ENCODE measurements at places on chromosomes 12 and 14. TPM values are rescaled to one million over a fixed set of nuclear protein-coding genes. Genes with fewer than 3 reads are reported as not detected.

KERA gene
- polyA plus RNA-seq = not detected

DNA sequence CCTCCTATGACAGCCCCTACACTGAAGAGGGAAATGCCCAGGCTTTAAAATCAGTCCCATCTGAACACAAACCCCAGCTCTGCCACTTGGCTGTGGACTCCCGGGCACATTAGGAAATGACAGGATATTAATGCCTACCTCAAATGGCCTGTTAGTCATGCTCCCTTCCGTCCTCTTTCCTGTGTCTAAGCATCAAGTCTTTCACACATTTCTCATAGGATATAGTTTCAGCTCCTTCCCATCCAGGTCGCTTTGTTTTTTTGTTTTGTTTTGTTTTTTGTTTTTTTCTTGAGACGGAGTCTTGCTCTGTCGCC, 16.1 kb downstream of the PLEK2 start:
- DNase-seq = no peak

- no peak for DNase-seq
Observed at GRCh38 chr14:103501921-103502669, 20.5 kb downstream of the CKB start.

GRCh38 chr12:124379938-124380754, 85.3 kb downstream of the RFLNA start:
- DNase-seq = no peak

EML5 gene
- 2.0 TPM for polyA plus RNA-seq

DNA sequence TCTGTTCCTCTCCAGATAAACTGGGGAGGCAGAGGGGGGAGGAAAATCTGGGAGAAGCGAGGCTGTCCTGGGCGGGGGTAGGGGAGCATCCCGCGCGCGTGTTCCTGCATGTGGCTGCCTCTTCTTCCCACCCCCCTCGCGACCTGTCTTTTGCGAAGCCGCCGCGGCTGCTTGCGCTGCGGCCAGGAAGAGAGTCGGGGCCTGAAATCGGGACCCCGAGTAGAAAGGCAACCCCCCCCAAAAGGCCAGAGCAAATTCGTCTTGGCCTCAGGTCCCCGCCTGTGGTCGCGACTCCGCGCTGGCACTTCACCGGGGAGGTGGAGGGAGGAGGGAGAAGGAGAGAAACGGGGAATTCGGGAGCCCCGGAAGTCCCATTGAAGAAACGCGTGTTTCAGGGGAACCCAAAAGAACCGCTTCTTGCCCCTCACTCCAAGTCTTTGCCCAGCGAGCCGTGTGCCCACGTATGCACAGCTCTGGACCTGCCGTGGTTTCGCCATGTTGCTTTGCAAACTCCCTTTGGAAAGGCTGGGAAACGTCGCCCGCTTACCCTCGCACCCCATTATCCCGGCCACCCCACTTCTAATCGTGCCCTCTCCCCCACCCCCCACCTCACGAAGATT, 944 bp downstream of the CCND2 start:
- no peak for DNase-seq

GRCh38 chr12:46396826-46397225, 24.3 kb upstream of the SLC38A2 start:
- DNase-seq = no peak

DNA sequence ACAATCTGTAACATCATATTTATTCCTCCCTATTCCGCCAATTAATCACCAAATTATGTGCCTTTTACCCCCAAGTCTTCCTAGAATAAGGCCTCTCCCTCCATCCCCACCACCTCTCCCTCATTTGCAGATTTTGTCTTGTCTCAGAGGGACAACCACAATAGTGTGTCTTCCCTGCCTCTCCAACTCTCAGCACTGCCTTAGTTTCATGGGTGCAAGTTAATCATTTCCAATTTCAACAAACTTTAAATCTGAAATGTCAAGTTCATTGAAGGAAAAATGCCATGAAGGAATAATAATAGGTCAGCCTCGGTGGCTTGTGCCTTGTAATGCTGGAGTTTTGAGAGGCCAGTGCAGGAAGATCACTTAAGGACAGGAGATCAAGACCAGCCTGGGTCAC, 31.6 kb downstream of the RXYLT1 start:
- no peak for DNase-seq

DNA sequence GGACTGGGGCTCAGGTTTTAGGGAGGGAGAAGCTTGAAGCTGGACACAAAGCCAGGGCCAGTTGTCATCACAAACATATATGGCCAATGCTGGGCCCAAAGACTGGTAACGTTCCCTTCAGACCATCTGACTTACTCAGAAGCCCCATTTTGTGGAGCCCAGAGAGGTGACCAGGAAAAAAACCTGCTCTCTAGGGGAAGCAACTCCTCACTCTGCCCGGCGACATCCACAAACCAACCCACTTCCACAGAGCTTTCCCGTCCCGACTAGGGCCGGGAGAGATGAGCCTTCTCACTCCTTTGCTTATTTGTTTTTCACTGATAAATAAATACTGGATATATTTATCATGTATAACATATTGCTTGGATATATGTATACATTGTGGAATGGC, 180.9 kb upstream of the RTL1 start:
- DNase-seq = no peak

AJUBA gene
- 92.4 TPM for polyA plus RNA-seq

GRCh38 chr14:103849151-103849886, 1.9 kb upstream of the PPP1R13B start:
- DNase-seq = no peak

- DNase-seq = no peak
Observed at GRCh38 chr12:48686615-48687334, 4.7 kb upstream of the KANSL2 start.
